ENCODE measurements at places on chromosomes 1 and 21.

DNA sequence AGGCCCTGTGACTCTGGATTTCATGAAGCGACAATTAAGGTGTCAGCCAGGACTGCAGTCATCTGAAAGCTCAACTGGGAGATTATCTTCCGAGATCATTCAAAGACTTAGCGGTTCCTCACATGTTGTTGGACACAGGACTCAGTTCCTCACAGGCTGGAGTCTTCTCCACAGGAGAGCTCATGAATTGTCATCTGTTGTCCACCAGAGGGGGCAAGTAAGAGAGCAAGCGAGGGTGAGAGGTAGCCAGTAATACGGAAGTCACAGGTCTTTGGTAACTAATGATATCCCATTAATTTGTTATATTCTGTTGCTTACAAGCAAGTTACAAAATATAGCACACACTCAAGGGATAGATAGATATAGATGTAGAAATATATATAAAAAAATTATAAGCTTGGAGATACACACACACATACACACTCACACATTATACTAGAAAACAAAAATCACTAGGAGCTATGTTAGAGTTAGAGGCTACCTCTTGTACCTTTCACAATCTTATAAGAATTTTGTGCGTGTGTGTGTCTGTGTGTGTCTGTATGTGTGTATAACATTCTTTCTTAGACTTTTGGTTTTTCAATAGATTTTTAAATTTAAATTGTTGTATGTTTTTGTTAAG is 1695.3 kb downstream of the BRINP3 start:
- no peaks in the 10 kb centered on the region for H3K36me3 ChIP-seq
- no peak for ATAC-seq
- H3K27me3 ChIP-seq, result no peaks in the 10 kb centered on the region
- H3K4me1 ChIP-seq, result no peaks in the 10 kb centered on the region
- no peak overlapping the region for H3K27ac ChIP-seq
- no peak overlapping the region for H3K4me3 ChIP-seq

- no peaks in the 10 kb centered on the region for H3K36me3 ChIP-seq
- H3K4me3 ChIP-seq, result no peak overlapping the region
- H3K27ac ChIP-seq, result no peak overlapping the region
- H3K4me1 ChIP-seq, result no peaks in the 10 kb centered on the region
- no peak for ATAC-seq
Measured at GRCh38 chr21:26085127-26085526, 85.4 kb downstream of the APP start.

DNA sequence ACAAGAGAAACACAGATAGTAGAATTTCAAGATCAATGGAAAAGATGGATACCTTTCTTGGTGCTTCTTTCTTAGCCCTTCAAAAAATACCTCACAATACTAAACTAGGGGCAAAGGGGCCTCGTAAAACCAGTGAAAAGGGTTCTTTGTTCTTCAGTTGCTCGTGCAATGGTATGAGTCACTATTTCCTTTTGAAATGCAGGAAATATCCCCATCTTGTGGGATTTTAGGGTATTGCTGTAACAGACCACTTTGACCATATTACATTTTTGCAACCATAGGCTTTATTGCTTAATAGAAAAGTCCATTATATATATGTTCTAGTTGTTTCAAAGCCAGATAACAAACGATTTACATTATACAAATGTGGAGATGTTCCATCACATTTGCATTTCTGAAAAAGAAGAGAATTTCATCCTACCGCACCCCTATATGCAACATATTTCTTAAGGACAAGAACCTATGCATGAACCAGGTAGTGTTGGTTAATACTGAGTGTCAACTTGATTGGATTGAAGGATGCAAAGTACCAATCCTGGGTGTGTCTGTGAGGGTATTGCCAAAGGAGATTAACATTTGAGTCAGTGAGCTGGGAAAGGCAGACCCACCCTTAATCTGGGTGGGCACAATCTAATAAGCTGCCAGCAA is 88.6 kb upstream of the PKN2 start:
- H3K4me3 ChIP-seq, result no peak overlapping the region
- H3K27me3 ChIP-seq, result no peaks in the 10 kb centered on the region
- no peak for ATAC-seq
- no peaks in the 10 kb centered on the region for H3K36me3 ChIP-seq
- no peak overlapping the region for H3K27ac ChIP-seq

- peak; percentile 69 for ATAC-seq
- H3K27me3 ChIP-seq, result no peaks in the 10 kb centered on the region
- no peaks in the 10 kb centered on the region for H3K36me3 ChIP-seq
- H3K4me1 ChIP-seq, result peaks cover 69% of the 10 kb centered on the region
- peak overlapping the region; percentile 91 for H3K27ac ChIP-seq
- no peak overlapping the region for H3K4me3 ChIP-seq
Measured at GRCh38 chr1:235075048-235075776, 53.4 kb downstream of the TOMM20 start.

Measured in gastroesophageal sphincter (tissue), 4 donors.